Effector memory CD8-positive, alpha-beta T cell (primary cell): ENCODE measurements at places on chromosomes 3 and 15.

DNA sequence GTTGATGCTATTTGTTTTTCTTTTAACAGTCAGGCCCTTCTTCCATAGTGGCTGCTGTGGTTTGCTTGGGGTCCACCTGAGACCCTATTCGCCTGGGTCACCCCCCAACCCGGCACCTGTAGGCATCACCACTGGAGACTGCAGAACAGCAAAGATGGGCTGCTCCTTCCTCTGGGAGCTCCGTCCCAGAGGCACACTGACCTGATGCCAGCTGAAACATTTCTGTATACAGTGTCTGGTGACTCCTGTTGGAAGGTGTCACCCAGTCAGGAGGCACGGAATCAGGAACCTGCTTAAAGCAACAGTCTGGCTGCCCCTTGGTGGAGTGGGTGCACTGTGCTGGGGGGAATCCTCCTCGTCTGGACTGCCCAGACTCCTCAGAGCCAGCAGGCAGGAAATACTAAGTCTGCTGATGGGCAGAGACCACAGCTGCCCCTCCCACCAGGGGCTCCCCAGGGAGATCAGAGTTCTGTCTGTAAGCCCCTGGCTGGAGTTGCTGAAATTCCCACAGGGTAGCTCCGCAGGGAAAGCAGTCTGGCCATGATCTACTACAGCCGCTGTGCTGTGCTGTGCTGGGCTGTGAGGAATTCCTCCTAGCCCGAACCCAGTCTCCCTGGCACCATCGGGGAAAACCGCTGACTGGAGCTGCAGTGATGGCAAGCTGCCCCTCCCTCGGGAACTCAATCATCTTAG lies 248.2 kb downstream of the TBC1D5 start:
- H3K36me3 ChIP-seq = peaks cover 3% of the 10 kb centered on the region
- H3K4me1 ChIP-seq = no peaks in the 10 kb centered on the region
- H3K4me3 ChIP-seq = no peak overlapping the region
- H3K27me3 ChIP-seq = no peaks in the 10 kb centered on the region

DNA sequence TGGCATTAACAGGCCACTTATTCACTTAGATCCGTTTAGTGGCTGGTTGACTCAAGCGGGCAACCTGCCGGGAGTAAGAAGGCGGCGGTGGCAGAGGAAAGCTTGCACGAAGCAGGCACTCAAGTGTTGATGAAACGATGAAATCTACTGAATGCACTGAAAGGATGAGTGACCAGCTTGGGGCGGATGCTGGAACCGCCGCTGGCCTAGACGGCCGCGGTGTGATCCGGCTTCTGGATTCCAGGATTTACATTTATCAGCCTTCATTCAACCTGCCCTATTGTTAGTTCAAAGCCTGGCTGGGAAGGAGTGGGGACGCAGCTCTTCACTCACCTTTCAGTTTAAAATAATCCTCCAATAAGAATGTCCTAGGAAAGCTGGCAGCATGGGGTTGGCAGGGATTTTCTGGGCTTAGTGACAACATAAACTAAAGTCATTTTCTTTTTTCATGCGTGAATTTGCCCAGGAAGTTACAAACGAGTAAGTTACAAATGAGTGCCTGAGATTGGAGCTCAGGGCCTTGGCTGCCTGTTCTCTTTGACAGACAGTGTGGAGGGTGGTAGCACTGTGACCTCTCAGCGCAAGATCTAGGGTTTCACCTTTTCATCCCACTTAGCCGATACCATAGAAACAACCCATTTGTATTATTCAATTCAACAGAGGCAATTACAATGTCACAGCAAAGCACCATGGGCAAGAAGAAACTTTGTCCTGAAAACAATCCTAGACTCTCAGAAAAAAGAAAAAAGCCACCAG lies 1.1 kb upstream of the PLCH1 start:
- no peak for DNase-seq

GRCh38 chr3:72690629-72691028 lies 157.6 kb downstream of the SHQ1 start:
- no peak overlapping the region for H3K27ac ChIP-seq
- no peaks in the 10 kb centered on the region for H3K4me1 ChIP-seq
- DNase-seq = no peak
- no peaks in the 10 kb centered on the region for H3K36me3 ChIP-seq
- H3K4me3 ChIP-seq = no peak overlapping the region
- no peaks in the 10 kb centered on the region for H3K27me3 ChIP-seq

DNA sequence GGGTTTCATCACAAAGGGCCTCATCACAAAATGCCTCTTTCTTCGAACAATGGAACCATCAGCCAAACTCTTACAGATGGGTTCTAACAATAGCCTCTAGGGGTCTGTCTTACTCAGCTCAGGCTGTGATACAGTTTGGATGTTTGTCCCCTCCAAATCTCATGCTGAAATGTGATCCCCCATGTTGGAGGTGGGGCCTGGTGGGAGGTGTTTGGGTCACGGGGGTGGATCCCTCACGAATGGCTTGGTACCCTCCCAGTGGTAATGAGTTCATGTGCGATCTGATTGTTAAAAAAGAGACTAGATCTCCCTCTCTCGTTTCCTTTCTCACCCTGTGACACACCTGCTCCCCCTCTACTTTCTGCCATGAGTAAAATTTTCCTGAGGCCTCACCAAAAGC lies 47.9 kb upstream of the LIPC start:
- H3K27ac ChIP-seq = peak overlapping the region; percentile 3
- no peaks in the 10 kb centered on the region for H3K36me3 ChIP-seq
- H3K4me1 ChIP-seq = peaks cover 2% of the 10 kb centered on the region
- no peak for DNase-seq

DNA sequence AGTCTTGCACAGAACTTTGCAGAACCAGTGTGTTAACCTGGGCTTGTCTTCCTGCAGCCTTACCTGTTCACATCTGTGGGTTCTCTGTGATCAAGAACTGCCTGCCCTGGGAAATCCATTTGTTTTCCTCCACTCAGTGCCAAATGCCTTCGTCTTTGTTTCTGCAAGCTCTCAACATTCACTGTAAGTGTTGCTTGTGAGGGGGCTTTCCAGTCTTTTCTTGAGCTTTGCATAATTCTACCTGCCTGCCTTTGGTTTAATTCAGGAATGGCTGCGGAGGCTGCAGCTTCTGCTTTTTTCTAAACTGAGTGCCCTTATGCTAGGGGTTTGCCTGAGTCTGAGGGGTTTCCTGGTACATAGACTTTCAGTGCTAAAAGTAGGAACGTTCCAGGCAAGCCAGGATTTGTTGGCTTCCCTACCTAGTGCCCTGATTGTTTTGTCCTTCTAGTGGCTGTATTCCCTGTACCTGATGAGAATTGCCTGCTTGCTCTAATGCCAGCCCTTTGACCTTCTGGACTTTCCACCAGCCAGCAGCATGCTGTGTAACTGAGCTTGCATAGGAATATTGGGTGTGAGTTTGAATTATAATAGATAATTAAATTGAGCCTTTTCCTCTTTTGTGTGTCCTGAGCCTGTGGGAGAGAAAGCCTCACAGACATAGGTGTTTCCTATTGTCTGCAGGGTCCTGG lies 96.6 kb upstream of the CLSTN2 start:
- H3K4me1 ChIP-seq = no peaks in the 10 kb centered on the region
- no peaks in the 10 kb centered on the region for H3K27me3 ChIP-seq
- H3K4me3 ChIP-seq = no peak overlapping the region
- no peak overlapping the region for H3K27ac ChIP-seq
- no peaks in the 10 kb centered on the region for H3K36me3 ChIP-seq
- no peak for DNase-seq

- no peak overlapping the region for H3K27ac ChIP-seq
- no peaks in the 10 kb centered on the region for H3K27me3 ChIP-seq
- H3K36me3 ChIP-seq = no peaks in the 10 kb centered on the region
- no peak overlapping the region for H3K4me3 ChIP-seq
- no peak for DNase-seq
These were observed 913.6 kb upstream of the ARPP21 start for GRCh38 chr3:34725774-34726173.

DNA sequence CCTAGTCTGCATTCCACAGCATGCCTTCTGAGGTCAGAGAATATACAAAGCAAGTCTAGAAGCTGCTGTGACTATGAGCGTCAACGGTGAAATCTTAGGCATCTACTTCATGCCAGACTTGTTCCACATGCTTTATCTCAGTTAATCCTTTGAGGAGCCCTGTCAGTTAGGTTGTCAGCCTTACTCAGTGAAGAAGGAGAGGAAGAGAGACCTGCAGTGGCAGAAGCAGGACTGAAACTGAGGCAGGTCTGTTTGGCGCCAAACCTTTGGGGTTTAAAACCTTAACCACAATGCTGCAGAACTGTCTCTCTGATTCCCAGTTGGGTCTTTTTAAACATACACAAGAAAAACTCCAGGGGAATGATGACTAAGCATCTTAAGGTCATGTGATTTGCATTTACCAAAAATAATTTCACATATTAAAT lies 139.0 kb upstream of the LIPC start:
- H3K4me3 ChIP-seq = no peak overlapping the region
- no peaks in the 10 kb centered on the region for H3K36me3 ChIP-seq
- DNase-seq = no peak
- no peaks in the 10 kb centered on the region for H3K27me3 ChIP-seq
- peaks cover 11% of the 10 kb centered on the region for H3K4me1 ChIP-seq

DNA sequence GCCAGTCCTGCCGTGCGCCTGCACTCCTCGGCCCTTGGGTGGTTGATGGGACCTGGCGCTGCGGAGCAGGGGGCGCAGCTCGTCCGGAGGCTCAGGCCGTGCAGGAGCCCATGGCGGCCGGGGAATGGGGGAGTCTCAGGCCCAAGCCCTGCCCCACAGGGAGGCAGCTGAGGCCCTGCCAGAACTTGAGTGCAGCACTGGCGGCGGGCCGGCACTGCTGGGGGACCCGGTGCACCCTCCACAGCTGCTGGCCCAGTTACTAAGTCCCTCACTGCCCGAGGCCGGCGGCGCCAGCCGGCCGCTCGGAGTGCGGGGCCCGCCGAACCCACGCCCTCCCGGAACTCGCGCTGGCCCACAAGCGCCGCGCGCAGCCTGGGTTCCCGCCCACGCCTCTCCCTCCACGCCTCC lies 190.9 kb upstream of the MME start:
- H3K27ac ChIP-seq = no peak overlapping the region
- no peak overlapping the region for H3K4me3 ChIP-seq
- H3K4me1 ChIP-seq = no peaks in the 10 kb centered on the region
- no peaks in the 10 kb centered on the region for H3K36me3 ChIP-seq
- H3K27me3 ChIP-seq = no peaks in the 10 kb centered on the region

DNA sequence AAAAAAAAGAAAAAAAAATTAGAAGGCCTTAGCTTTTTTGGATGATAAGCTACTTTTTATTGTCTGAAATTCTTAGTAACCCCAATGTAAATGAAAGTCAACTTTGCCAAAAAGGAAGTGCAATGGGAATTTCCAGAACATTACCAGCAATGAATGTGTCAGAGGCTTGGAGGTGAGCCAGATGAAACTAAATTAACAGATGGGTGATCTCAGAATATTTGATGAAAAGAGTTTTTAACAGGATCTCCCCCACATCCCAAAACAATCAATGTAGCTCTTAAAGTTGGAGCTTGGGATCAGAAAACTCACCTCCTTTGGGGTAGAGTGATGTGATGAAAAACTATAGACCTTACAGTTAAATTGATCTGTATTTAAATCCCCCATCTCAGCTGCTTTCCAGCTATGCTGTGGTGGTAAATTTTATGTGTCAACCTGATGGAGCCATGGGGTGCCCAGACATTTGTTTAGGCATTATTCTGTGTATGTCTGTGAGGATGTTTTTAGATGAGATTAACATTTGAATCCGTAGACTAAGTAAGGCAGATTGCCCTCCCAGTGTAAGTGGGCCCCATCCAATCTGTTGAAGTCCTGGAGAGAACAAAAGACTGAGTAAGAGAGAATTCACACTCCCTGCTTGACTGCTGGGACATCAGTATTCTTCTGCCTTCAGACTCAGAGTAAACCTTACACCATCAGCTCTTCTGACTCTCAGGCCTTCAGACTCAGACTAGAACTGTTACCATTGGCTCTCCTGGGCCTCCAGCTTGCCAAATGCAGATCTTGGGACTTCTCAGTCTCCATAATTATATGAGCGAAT lies 84.3 kb upstream of the TNFSF10 start:
- H3K27me3 ChIP-seq = no peaks in the 10 kb centered on the region
- DNase-seq = no peak
- H3K4me1 ChIP-seq = no peaks in the 10 kb centered on the region
- no peaks in the 10 kb centered on the region for H3K36me3 ChIP-seq
- H3K4me3 ChIP-seq = no peak overlapping the region
